ENCODE measurements at places on chromosomes 11 and 22.

GRCh38 chr11:78132475-78132874 is 7.0 kb downstream of the ALG8 start:
- DNase-seq, result no peak

DNA sequence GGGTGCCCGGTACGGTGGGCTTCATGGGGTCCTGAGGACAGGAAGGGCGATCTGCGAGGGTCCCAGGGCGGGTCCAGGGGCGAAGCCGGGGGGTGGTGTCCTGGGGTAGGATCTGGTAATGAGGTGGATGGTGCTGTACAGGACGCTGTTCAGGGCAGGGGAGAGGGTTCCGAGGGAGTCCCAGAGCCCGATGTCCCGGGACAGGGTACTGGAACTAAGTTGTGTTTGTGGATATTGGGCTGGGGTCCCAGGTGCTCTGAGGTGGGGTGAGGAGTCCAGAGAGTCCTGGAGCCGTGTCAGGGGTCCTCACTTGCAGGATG is 426 bp downstream of the LZTR1 start:
- DNase-seq, result no peak

DNA sequence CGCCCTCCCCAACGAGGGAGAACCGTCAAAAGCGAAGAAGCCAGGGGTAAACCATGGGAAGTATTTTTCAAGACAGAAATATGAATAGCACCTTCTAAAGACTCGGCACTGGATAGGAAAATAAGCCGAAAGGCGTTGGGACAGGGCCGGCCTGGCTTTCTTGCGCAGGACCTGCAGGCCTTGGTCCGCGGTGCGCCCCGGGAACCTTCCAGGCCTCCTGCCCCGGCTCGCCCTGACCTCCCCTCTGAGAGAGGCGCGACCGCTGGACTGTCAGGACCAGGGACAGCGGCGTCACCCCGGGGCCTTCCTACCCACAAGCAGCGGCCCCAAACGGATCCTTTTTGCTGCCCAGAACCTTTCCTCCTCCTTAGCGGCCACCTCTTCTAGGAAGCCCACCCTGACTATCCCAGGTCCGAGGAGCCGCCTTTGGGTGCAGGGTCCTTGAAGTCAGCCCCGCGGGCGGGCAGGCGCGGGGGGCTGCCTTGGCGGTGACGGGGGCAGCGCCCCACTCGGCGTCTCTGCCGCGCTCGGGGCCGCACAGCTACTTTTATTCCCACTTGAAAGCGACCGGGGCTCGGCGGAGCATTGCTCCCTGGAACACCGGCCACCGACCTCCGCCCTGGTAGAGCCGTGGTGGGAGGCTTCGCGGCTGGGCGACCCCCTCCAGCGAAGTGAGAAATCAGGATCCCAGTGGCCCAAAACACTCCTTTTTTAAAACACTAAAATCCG is 650 bp upstream of the MAPK11 start:
- DNase-seq, result no peak

DNA sequence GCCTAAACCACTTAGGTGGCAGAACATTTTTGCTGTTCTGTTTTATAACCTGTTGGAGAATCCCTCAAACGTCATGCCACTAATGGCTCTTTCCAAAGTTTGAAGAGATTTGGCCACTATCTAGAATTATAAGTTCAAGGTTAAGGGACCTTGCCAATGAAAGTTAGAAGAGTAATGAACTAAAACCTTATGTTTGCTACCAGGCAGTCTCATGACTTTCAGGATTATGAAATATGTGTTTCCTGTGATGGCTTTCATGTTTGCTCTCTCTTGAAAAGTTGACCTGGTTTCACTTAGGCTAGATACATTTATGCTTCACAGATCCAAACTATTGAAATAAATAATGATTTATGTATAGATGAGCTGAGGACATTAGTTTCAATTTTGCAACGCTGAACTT is 340.0 kb downstream of the LRRC4C start:
- DNase-seq, result no peak

DNA sequence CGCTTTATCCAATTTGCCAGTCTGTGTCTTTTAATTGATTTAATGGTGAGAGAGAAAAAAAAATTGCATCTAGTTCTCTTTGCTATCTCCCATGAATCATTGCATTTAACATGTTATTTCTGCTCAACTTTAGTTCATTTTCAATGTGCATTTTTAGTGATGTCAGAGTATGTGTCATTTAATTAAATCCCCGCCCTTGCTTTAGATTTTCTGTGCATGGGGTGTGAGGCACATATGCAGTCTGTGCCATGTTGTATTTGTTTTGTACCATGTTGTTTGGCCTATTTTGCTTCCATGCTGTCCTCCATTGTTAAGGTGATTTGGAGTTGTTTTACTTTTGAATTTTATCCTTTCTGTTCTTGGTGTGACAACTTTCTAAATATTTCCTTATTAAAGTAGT is 8.3 kb upstream of the NCR3LG1 start:
- DNase-seq, result no peak

GRCh38 chr11:76131671-76132631 is 74.4 kb downstream of the WNT11 start:
- no peak for DNase-seq

GRCh38 chr11:77726524-77726923 is 88.9 kb upstream of the CLNS1A start:
- DNase-seq, result no peak

GRCh38 chr11:34512840-34513681 is 533 bp downstream of the ELF5 start:
- DNase-seq, result peak; percentile 34

- DNase-seq, result no peak
Measured at GRCh38 chr11:3853899-3854659, 1.4 kb upstream of the STIM1 start.

DNA sequence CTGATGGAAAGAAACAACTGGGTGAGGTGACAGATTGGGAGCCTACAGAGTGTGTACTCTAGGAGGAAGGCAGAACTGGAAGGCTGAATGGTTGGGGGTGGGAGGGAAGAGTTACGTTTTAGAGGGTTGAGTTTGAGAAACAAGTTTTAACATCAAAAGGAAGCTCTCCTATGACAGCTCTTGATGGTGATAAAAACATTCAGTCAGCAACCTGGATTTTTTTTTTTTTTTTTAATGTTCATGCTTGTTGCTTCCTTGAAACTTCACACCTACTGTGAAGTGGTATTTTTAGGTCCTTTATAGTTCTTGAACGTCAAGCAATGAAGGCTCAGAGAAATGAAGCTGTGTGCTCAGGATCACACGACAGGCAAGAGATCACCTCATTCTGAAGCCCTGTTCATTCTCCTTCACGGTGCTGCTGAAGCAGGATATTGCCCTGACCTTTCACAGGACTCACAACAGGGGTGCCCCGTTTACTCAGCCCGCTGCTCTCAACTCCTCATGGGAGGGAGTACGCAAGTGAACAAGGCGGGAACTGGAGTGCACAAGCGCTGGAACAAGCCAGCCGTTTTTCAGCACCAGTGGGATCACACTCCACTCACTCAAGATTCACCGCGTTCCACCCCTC is 1.6 kb upstream of the TMEM109 start:
- no peak for DNase-seq

GRCh38 chr11:30282289-30282631 is 40.6 kb upstream of the ARL14EP start:
- no peak for DNase-seq

GRCh38 chr22:21771631-21771976 is 36.0 kb upstream of the YPEL1 start:
- no peak for DNase-seq

GRCh38 chr11:22703591-22703990 is 37.2 kb downstream of the GAS2 start:
- DNase-seq, result peak; percentile 27

DNA sequence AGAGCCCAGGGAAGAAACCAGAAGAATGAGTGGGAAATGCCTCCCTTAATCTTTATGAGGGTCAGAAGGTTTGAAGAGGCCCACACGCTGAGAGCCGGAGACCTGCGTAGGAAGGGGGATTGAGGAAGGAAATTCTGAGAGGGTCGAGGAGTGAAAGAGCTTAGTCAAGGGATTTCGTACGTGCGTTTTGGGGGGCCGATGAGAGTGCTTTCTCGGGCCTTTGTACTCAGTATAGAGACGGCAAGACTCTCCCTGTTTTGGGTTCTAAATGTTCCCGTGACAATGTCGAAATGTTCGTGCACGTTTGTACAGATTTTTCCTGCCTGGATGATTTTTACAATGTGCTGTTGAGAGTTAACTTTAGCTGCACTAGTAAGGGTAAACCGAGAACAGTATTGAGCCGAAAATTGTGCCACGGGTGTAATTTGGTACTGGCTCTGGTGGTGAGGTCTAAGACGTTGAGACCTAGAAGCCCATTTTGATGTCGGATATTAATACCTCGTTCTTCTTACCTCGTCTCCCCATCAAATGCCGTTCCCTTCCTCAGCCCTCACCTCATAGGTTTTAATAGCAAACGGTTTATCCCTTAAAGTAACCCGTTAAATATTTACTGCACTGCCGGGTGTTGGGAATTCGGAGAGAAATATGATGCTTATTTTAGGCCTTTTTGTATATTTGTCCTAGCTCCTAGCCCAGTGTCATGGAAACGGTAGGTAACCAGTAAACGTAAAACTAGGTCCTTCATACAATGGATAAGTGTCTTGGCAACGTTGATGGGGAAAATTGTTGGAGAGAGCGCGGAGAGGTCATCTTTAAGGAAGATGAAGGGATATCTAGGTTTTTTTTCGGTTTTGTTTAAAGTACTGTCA is 734 bp downstream of the C11orf58 start:
- no peak for DNase-seq

DNA sequence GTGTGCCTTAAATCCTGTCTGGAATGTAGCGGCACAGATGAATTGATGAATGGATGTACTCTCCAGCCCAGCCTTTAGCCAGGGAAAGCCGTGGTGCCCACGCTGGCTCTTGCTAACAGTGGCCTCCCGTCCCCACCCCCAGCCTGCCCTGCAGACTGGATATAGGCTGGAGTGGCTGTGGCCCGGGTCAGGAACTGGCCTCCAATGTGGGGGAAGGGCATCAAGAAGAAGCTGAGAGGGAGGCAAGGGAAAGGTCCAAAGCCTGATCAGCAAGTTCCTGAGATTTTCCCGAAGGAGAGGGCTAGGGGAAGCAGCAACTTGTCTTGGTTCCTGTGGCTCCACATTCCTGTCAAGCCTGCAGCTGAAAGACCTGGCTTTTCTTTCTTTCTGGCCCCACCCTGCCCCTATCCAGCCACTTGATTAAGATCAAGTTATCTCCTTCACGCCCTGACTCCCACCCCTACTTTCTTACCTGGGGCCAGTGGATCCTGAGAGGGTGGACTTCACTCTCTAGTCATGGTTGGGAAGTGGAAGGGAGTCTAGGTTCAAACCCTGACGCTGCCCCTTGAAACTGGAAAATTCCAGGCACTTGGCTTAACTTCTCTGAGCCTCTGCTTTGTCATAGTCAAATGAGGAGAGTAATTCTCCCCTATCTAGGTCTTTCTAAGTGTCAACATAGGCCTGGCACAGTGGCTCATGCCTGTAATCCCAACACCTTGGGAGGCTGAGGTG is 11.0 kb upstream of the MICALL1 start:
- no peak for DNase-seq

- DNase-seq, result no peak
Measured at GRCh38 chr11:8603696-8604077, 9.7 kb upstream of the STK33 start.

DNA sequence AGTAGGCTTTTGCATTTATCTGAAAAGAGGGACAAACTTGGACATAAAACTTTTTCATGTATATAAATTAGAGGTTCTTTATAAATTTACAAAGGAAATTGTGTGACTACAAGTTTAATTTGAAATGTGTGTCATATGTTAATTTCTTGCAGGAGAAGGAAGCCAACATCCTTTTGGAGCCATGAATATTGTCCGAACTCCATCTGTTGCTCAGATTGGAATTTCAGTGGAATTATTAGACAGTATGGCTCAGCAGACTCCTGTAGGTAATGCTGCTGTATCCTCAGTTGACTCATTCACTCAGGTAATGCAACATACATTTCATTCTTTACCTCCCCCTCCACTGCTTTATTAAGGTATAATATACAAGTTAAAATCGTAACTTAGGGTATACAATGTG is 35.2 kb downstream of the HIKESHI start:
- no peak for DNase-seq

- DNase-seq, result no peak
Measured at GRCh38 chr22:50192436-50193204, 6.9 kb downstream of the TRABD start.

- DNase-seq, result no peak
Measured at GRCh38 chr11:123264431-123264780, 69.4 kb upstream of the CLMP start.

DNA sequence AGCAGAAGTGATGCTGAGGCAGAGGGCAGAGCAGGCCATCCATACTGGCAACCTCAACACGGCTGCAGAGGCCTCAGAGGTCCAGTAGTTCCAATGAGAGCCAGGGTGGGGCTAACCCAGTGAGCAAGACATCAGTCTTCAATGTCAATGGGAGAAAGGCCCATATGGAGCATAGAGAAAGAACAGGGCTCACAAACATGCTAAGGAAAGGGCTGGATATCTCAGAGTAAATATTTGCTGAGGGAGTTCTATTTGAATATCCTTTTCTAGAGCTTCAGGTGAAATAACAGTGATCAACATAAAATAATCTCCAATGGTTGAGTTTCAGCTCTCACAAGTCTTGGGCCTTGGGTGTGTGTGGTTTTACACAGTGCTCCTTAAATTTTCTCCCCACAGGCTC is 50.8 kb upstream of the CCDC90B start:
- DNase-seq, result no peak

- no peak for DNase-seq
Measured at GRCh38 chr22:37526376-37526775, 7.2 kb upstream of the CARD10 start.

DNA sequence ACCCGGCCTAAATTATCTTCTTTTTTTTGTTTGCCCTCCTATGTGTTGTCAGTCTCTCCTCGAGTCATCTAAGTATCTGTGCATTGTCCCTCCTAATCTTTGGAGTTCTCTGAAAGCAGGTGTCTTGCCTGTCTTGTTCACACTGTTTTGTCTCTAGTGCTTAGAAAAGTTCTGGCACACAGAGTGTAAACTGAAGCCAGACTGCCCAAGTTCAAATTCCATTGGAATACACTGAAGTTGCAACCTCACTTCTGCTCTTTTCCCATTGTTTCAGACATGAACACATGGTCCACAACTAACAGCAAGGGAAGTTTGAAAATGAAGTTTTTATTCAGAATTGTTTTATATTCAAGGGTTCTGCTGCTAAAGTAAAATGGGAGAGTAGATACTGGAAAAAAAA is 38.7 kb downstream of the PAX6 start:
- no peak for DNase-seq

DNA sequence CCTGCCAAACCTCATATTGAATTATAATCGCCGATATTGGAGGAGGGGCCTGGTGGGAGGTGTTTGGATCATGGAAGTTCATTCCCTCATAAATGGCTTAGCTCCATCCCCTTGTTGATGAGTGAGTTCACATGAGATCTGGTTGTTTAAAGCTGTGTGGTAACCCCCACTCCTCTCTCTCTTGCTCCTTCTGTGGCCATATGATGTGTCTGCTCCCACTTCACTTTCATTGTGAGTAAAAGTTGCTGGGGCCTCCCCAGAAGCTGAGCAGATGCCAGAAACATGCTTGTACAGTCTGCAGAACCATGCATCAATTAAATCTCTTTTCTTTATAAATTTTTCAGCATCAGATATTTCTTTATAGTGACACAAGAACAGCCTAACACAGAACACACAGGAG is 929.0 kb upstream of the FAT3 start:
- no peak for DNase-seq

- no peak for DNase-seq
Measured at GRCh38 chr11:64801561-64802369, 1.2 kb downstream of the MAP4K2 start.
